ENCODE measurements at places on chromosomes 11 and 22.

DNA sequence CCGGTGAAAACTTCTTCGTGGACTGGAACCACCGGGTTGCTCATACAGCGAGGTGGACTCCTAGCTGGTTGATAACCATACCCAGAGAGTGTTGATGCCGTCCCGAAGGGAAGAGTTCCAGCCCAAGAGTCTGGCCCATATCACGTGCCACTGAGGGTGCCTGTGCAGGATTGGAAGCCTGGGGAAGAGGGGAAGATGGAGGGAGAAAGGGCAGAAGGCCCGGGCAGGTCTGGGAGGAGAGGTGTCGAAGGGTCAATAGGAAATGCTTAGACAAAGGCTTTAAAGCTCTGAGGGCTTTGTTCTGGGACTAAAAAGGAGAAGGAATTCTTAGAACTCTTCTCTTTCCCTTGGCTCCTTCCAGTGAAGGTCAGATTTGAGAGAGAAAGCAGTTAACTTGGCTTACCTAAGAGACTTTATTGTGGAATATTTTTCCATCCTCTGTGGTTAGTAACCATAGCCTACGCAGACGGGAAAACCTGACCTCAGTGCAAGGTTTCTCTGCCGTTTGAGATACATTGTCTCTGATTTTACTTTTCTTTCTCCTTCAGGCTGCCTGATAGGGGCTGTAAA, 70.5 kb downstream of the JAM3 start:
- no peak for DNase-seq

DNA sequence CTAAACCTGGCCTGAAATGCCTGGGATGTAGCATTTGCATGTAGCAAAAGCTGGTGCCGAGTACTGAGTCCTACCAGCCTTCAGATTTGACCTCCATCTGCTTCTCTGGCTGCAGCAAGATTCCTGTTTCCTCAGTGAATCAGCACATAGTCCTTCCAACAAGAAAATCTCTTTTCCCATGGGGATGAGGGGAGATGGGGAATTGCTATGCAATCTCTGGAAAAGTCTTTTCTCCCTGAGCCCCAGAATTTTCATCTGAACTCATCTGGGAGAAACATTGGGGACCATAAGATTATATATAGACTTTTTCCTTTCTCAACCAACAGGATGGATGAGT, 32.0 kb upstream of the YWHAH start:
- no peak for DNase-seq

GRCh38 chr22:26748845-26749244, 91.5 kb downstream of the MIAT start:
- peak; percentile 61 for DNase-seq

DNA sequence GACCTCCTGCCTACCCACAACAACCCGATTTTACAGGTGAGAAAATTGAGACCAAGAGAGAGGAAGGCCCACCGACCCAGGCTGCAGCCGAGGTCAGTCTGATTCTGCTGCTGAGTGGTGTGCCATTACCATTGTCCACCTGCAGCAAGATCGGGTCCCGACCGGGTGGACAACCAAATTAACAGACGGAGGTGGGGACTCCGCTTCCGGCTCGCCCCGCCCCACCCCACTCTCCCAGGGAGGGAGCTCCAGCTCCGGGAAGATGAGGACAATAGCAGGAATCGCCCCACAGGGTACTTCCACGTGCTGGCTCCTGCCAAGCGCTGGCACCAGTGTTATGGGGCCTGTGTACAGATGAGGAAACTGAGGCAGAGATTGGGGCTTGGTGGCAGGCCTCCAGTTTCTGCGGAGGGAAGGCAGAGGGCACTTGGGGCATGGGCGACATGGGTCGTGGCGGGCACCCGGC, 425 bp upstream of the KDELR3 start:
- no peak for DNase-seq

DNA sequence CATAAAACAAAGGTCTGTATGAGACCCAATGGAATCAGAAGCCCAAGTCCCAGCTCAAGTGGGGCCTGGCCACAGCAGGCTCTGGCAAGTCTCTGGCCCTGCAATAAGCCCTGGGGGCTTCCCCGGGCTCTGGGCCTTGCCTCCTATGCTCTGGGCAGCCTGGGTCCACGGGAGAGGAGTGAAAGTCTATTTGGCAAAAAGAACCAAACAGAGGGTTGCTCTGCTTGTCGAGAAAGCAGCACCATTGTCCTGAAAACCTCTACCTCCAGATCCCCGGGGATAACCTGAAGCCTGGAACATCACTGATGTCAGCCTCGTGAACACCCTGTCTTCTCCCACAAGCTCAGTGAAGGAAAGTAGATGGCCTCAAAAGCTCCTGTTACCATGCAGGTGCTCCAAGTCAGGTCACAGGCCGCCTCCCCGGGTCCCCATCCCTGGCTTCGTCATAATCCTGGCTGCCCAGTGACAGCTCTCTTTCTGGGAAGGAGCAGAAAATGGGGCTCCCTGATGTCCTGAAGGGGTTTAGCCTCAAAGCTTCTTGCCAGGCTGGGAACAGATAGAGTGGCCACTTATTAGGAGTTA, 46.1 kb upstream of the ETS1 start:
- DNase-seq = no peak

- DNase-seq = no peak
These were observed 43.1 kb downstream of the ARL14EP start for GRCh38 chr11:30365793-30366517.

DNA sequence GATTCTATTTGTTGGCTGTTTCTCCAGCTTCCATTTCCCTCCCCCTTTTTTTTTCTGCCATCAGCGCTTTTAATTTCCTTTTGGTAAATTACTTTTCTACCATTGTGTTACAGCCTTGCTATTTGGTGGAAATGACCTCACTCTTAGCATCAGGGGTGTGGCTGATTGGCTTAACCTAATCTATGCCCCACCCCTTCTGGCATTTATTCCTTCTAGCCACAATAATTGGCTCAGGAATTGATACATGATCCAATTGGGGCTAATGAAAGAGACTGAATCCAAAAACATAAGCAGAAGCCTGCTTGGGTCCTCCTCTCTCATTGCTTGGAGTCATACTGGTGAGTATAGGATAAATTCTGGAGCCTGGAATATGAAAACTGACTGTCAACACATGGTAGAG, 402.4 kb upstream of the LRRC4C start:
- DNase-seq = no peak

DNA sequence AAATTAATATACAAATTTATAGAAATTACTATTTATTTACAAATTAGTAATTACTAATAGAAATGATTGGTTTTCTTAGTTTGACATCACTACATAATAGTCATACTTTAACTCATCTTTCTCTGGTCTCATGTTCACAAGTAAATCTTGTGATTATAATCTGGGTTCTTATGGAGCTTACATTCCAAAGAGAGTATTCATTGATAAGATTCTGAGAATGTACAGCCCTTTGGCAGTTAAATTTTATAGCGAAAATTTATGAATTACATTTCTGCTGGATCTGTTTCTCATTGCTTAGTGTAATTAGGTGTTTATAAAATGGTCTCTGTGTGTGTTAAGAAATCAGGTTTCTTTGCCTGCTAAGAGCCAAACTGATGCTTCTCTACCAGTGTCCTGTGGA, 175.2 kb downstream of the TMEM135 start:
- DNase-seq = no peak

- no peak for DNase-seq
These were observed 49.7 kb downstream of the ATG16L2 start for GRCh38 chr11:72863916-72864315.

DNA sequence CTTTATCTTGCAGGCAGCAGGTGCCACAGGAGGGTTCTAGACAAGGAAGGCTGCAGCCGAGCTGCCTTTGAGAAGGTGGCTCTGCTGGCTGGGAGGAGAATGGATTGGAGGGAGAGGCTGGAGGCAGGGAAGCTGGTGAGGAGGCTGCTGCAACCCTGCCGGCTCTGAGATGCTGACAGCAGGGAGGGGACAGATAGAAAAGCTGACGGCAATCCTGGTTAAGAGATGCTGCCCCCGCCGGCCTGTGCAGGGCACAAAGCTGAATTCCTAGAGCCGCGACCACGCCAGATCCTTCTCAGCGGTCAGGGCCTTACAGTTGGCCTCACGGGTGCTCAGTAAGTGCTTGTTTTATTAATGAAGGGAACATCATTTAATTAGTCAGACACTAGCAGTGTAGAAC, 105.4 kb downstream of the CACNA1I start:
- no peak for DNase-seq

- DNase-seq = no peak
These were observed 62.5 kb upstream of the FGF3 start for GRCh38 chr11:69881467-69882269.

DNA sequence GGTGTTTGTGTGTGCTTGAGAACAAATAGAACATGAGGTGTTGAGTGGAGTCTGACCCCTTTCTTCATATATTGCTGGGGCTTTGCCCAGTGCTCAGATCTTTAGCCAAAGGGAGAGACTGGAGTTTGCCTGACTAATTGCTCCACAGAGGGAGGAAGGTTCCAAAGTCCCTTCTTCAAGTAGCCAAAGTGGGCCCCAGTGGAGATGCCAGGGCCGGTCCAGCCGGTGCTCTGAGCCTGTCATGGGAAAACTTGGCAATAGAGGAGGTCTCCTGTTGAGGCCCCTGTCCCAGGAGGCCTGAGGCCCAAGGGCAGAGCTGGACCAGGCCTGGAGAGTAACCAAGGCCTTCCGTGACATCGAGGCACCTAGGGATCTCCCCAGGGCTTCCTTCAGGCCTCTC, 112.3 kb downstream of the DSCAML1 start:
- no peak for DNase-seq

- DNase-seq = no peak
These were observed 62.8 kb downstream of the DDX10 start for GRCh38 chr11:108727665-108728064.

- no peak for DNase-seq
These were observed 89.2 kb downstream of the TSPAN18 start for GRCh38 chr11:44815917-44816456.

DNA sequence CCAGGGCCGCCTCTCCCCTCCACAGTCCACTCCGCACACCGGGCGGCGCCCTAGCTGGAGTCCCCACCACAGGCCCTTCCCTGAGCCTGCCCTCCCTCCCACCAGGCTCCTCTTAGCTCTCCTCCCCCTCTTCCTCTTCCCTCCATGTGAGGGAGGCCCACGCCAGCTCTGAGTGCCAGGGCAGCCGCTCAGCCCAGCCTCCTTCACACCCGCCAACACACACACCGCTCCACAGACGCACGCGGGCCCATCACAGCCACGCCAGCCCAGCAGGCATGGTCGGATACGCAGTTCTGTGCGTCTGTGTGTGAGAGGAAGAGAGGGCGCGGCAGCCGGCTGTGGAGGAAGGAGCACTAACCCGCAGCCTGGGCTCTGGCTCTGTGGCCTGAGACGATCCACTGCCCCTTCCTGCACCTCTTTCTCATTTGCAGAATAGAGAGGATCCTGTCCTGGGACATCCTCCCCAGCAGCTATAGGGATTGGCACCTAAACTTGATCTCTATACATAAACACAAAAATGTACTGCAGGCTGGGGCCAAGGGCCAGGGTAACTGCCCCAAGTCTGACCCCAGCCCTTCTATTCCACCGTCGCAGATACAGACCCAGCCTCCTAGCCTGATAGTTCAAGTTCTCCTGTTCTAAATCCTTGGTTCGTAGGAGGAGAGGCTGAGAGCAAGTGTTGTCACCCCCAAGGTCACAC, 3.5 kb downstream of the CHRM4 start:
- no peak for DNase-seq

DNA sequence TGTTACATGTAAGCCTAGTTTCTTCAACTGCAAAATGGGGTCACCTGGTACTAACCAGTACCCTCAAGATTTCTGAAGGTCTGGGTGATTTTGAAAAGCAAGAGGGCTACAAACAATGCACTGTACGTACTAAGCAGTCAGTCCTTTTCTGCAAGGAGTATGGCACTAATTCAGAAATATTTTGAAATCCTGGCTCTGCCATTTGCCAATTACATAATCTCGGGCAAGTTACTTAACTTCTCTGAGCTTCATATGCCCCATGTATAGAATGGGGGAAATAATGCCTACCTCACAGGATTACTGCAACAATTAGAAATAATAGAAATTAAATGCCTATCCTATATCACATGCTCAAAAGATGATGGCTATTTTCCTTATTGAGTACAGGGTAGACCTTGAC, 60.7 kb upstream of the CCDC89 start:
- DNase-seq = no peak
